ENCODE measurements at places on chromosomes 16 and 17.

DNA sequence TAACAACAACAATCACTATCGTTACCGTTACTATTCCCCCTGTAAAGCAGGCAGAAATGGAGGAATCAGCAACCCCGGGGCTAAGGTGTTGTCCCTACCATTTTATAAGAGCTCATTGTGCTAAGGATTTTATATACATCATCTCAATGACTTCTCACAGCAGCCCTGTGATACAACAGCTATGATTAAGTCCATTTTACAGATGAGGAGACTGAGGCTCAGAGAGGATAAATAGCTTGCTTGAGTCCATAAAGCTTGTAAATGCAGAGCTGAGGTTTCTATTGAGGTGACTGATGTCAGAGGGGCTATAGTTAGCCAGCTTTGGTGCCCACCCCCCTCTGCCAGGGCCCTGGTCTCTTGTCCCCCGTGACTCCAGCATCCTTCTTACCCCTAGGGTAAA, 16.7 kb upstream of the PDK2 start:
- no peak for ATAC-seq

GRCh38 chr17:44829523-44830358, at the start of gene GJC1:
GJC1 (minus strand) TSS chr17:44830287; CDS start chr17:44805817, 24,470 bp downstream.
- ATAC-seq = peak; percentile 46

GRCh38 chr16:48041981-48042421, 113.8 kb downstream of the ABCC12 start:
- no peak for ATAC-seq

- no peak for ATAC-seq
Observed at GRCh38 chr16:11401161-11402050, 56.1 kb downstream of the RMI2 start.

DNA sequence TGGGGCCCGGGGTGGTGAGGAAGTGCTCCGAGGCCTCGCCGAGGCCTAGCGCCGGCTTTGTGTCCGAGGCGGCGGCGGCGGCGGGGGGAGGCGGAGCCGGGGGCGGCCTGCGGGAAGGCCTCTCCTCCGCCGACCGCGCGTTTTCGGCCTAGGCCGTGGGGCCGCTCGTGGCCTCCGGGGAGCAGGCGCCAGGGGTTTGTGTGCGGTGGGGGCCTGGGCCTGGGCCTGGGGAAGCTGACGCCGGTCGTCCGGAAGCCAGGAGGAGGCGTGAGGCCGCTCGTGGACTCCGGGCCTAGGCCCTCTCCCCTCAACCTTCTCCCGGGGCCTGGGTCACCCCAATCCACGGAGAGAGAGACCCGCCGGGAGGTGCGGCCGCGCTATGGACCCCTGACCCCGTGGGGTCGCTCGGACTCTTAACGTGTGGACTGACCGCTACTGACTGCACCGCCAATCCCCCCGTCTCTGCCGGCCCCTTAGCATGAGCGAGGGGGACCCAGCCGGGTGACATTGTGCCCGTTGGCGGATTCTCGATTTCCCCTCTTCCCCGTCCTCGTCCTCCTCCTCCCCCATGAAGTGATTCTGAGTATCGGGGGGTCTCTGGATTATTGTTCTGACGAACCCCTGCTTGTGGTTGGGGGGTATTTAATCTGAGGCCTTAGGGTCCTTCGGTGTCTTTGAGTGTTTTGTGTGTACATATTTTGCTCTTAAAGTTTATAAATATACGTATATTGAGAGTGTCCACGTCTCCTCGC, 660 bp downstream of the RBBP6 start:
- peak; percentile 18 for ATAC-seq

- no peak for ATAC-seq
Observed at GRCh38 chr16:29972992-29973383, 680 bp upstream of the TAOK2 start.

DNA sequence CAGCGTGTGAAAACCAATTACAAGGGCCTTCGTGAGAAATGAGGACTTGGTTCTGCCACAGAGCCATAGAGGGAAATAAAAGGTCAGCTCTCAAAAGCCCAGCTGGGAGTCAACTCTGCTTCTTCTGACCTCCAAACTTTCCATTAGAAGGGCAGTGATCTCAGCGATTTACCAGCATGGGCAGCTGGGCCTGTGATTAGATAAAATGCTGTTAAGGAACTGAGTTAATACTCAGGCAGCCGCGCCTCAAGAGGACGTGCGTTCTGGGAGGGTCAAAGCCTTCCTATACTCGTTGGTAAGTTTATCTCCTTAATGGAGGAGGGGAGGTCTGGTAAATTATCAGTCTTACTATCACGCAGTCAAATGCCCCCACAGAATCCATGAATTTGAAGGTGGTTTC, 480.2 kb upstream of the ERCC4 start:
- no peak for ATAC-seq

Data from activated CD4-positive, CD25-positive, alpha-beta regulatory T cell treated with anti-CD3 and anti-CD28 coated beads, Interleukin-2, amount 50 U/mL, for 24 hours (primary cell).